ENCODE measurements at places on chromosomes 12 and 14.

GRCh38 chr12:87827638-87828264 is 201.4 kb downstream of the C12orf50 start:
- DNase-seq = no peak

DNA sequence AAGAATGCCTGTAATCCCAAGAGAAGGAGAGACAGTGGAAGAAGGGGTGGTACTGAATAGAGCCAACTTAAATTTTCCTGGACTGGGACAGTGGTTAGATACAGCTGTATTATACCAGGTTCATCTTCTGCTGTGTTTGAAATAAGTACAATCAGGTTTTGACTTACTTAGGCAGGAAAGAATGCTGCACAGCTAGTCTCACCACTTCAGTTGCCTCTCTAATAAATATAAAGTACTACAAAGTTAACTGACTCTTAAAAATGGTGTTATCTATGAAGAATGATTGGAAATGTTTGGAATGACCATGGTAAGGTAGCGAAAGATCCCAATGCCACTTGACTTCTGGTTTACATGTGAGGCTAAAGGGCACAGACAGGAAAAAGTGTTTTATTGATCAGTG is 652.1 kb downstream of the NOVA1 start:
- DNase-seq = no peak

DNA sequence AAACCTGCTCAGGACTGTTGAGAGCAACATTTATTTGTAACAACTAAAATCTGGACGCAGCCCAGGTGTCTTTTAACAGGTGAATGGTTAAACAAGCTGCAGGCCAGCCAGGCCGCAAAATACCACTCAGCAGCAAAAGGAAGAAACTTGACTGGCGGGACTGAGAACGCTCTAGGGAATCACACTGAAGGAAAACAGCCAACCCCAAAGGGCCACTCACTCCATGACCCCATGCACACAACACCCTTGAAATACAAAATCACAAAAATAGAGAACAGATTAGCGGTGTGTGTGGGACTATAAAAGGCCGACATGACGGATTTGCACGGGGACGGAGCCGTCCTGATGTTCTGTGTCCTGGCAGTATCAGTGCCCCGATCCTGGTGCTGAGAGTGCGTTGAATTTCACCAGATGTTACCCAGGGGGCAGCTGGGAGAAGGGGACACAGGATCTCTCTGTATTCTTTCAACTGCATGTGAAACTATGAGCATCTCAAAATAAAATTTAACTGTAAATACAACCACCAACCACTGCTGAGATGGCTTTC is 23.0 kb downstream of the VPS37B start:
- DNase-seq = no peak

GRCh38 chr14:63228217-63228616 is 24.0 kb downstream of the RHOJ start:
- no peak for DNase-seq

- no peak for DNase-seq
Observed at GRCh38 chr12:104692557-104693218, 235.9 kb downstream of the CHST11 start.

DNA sequence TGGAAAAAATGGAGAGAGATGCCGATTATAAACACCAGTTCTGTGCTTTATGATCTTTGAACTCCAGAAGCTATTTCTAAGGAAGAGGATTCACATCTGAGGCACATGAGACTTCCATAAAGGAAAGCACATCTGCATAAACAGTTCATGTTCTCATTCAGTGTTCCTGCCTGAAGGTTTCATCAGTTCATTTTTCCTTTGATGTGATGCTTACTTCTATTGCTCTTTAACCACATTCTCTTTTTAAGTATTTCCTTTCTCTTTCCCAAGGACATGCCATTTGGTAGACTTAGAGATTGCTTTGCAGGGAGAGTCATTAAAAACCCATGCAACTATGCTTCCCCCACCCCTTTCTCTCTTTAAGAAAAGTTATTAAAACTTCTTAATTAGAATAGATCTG is 387.0 kb upstream of the FLRT2 start:
- DNase-seq = no peak

DNA sequence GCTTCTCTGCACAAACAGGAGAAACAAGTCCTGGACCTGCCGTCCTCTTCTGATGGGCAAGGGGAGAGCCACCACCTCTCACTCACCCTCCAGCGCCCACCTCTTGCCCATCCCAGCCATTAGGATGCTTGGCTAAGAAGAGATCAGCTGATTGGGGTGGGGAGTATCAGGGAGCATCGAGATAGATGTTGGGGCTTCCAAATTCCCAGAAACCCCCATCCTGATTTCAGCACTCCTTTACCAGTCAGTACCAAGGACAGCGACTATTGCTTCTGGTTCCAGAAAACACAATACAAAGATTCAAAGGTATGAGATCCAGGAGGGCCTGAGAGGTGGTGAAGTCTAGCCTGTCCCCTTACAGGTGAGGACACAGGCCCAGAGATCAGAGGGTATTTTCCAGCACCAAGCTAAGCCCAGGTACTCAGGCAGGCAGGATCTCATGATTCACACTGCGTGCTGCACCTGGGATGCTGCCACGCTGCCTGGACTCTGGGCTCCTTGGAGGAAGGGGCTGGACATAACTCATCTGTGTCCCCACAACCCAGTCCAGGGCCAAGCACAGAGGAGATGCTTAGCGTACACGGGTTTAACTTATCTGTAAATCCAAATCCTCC is 76.6 kb downstream of the TUNAR start:
- no peak for DNase-seq

DNA sequence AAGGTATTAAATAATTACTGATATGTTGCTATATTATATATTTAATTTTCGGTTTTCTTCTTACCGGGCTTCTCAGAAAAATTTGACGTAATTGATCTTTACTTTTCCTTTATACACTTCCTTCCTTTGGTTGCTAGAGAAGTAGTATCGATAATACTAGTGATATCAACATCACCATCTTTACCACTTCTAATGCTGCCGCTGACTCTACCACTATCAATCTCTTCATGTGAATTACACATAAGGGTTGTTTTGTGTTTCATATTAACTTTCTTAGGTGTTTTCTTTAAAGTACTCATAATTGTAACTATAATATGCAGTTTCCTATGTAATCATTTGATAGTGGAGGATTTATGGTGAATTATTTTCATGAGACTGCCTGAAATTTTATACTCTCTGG is 30.9 kb upstream of the KLRF1 start:
- no peak for DNase-seq

DNA sequence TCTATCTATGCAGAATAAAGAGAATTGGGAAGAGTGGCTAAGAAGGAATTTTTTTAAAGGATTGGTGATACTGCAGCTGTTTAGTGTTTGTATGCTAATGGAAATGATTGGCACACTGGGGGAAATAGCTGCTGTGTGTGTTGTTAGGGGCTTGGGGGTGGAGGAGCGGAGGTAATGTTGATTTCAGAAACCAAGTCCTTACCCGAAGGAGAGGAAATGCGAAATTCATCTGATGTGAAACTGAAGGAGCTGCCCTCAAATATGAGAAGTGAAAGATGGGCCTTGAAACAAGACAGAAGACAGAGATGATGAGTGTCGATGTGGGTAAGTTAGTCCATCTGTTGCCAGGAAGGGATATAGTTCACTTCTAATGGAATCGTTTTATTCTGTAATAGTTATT is 21.2 kb upstream of the RNASE12 start:
- DNase-seq = no peak

DNA sequence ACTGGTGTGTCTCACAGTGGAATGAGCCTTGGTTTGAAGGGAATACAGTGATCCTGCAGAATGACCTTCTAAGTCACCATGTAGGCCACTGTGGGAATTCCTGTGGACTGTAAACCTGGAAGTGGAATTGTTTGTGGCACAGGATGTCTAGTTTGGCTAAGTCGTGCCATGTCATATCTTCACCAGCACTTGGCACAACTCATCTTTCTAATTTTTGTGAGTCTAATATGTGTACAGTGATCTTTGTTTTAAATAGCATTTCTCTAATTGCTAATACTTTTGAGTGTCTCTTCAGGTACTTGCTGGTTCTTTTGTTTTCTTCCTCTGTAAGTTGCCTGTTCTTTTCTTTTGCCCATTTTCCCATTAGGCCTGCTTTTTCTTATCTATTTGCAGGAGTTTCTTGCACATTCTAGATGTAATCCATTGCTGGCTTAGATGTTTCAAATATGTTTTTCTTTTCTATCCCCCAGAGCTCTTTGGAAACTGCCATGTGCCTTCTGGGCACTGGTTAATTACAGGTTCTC is 112.7 kb downstream of the VRK1 start:
- DNase-seq = no peak

- DNase-seq = no peak
Observed at GRCh38 chr14:104999361-104999760, 13.8 kb downstream of the CLBA1 start.

GRCh38 chr12:104809706-104810385 is 148.2 kb downstream of the SLC41A2 start:
- DNase-seq = no peak

DNA sequence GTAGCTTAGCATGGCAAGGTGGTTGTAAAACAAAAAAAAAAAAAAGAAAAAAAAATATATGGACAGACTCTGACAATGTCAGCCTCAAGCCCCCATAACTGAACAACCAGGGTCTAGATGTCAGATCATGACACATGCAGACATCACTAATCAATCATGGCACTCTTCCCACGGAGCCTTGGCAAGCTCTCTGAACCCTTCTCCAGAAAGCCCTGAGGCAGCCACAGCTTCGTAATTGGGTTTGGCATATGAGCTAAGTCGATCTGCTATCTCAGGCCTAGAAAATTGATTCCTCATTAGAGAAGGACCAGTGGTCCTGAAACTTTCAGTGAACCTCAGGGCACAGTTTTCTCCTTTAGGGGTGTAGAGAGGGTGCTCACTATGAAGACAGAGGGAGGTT is 112.2 kb downstream of the GPR135 start:
- DNase-seq = no peak

DNA sequence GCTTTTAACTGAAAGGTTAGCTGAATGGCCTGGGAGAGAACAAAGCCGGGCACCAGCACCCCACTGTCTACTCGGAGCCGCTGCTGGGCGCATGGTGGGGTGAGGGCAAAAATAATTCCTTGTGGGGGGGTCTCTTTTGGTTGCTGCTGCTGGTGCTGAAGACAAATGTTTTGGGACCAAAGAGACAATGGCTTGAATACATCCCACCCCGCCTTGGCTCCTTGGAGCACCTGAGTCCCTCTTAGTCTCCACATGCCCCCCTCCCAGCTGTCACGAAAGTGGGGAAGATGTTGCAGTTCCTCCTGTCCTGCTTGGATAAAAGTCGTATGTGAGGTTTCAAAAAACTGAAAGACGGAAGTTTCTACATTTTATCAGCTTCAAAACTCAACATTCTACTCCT is 85.0 kb downstream of the PIWIL1 start:
- DNase-seq = no peak

GRCh38 chr12:131830914-131831571 is 2.9 kb downstream of the MMP17 start:
- DNase-seq = no peak

Measured in cerebellum (tissue), 4 donors.